ENCODE measurements at places on chromosomes 7 and 10. TPM values are rescaled to one million over a fixed set of nuclear protein-coding genes. Genes with fewer than 3 reads are reported as not detected.

UNCX gene
- total RNA-seq, result not detected

DNA sequence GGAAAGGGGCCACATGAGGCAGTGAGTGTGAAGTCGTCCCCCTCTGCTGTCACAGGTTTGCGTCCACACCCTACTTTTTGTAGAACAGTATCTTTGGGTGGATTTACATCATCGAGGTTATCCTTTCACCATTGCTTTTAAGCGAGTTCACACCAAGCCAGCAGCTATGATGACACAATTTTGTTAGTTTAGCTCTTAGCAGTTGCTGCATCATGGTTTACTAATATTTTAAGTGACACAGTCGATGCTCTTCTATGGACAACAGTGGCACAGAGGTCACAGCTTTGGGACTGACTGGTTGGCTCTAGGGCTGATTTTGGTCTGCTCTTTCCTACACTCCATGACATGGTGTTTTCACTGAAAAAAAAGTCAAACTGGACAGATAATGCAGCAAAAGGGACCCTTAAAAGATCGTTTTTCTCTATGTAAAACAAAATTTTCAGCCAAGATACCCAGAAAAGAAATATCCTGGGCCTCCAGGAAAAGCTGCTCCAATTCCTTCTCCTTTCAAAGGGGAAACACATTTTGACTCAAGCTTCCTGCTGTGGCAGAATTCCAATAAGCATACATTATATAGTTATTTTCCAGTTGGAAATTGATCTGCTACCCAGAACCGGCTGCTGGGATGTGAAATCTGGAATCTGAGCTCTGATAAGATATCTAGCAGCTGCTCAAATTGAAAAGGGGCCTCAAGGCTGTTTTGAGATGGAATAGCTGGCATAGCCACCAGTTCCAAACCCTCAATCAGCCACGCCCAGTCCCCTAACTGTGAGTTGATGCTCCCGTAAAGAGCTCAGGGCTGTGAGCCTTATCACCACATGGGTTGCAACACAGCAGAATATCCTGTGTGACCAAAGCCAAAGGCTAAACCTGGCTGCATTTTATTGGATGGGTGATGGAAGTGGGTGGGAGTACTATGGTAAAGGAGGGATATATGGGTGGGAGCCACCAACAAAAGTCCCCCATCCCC is 114.2 kb downstream of the SMURF1 start:
- no peak for DNase-seq

TAS2R4 gene
- total RNA-seq, result 1.6 TPM

- DNase-seq, result peak; percentile 70
These were observed 568.3 kb downstream of the INHBA start for GRCh38 chr7:41134300-41135255.

- peak; percentile 59 for DNase-seq
These were observed 42.3 kb downstream of the ARID5B start for GRCh38 chr10:61943674-61944378.

DCLRE1C gene
- total RNA-seq, result 8.8 TPM

GRCh38 chr10:58104351-58104751 is 163.3 kb downstream of the IPMK start:
- no peak for DNase-seq

ZSCAN21 gene
- total RNA-seq, result 15.2 TPM

- DNase-seq, result no peak
These were observed 3.5 kb downstream of the MTPAP start for GRCh38 chr10:30345611-30346010.

DNA sequence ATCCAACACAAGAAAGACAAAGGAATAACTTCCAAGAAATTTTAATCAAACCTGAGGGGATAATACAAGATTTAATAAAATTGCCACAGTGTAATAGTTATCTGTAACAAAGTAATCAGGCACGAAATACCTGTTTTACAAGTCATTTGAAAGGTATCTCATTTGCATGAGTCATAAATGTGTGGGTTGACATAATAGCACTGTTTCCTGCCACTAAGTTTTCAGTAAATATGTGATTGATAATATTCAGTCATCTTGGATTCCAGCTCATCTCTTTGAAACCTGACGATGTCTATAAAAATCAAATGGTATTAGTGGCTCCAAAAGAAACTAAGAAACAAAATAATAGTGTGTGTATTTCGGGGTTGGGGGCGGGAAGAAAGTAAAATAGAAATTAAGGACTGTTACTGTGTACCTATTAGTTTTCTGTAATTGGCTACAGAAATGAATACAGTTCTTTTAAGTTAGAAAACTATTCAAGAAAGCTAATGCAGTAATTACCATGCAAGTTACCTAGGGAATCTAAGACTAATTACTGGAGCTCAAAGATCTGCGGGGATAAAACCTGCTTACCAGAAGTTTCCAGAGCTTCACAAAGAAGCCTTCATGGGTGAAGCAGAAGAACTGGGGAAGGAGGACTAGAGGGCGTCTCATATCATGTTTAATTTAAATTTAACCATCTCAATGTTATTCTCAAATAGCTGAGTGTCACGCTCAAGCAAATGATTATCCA is 100.7 kb downstream of the ST8SIA6 start:
- peak; percentile 79 for DNase-seq

GRCh38 chr7:7798510-7798909 is 80.1 kb upstream of the RPA3 start:
- DNase-seq, result no peak

DNA sequence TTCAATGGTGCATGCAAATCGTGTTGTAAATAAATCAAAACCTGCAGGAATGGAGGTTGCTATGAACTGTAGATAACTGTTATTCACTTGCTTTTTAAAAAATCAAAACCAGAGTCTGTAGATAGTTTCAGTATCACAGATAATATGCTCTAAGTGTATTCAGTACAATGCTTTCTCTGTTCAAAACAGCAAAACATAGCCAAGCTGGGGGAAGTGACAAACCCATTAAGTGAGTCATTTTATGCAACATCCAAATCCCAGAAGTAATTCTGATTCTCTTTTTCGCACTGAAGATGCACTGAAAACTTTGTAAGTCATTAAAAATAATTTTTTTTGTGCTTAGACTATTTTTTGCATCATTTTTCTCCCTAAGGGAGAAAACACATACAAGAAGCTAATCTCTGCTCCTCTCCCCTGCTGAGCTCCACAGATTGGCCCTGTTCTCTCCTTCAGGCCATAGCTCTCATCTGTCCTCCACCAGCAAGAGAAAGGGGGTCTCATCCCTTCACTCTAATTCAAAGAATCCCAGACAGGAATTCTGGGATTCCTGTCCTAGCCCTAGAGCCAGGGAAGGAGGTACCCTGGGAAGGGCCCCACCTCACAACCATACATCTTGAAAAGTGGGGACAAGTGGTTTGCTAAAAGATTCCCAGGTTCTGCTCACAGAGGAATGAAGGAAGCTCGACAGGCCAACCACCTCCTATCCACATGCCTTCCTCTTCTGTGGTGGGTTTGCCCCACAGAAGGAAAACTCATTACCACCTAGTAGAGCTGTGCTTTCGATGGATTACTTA is 4.9 kb downstream of the PRTFDC1 start:
- DNase-seq, result peak; percentile 89

All from mammary epithelial cell (primary cell).